ENCODE measurements at places on chromosomes 5 and 9.

DNA sequence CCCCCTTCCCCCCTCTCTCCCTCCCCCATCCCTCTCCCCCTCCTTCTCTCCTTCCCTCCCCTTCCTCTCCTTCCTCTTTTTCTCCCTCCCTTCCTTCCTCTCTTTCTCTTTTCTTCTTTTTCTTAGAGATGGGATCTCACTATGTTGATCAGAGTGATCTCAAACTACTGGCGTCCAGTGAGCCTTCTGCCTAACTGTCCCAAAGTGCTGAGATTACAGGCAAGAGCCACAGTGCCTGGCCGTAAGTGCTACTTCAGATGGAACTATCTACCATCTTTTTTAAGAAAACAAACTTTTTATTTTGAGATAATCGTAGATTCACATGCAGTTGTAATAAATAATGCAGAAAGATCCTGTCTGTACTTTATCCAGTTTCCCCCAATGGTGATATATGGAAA lies 6.3 kb downstream of the RCL1 start:
- no peak for DNase-seq

DNA sequence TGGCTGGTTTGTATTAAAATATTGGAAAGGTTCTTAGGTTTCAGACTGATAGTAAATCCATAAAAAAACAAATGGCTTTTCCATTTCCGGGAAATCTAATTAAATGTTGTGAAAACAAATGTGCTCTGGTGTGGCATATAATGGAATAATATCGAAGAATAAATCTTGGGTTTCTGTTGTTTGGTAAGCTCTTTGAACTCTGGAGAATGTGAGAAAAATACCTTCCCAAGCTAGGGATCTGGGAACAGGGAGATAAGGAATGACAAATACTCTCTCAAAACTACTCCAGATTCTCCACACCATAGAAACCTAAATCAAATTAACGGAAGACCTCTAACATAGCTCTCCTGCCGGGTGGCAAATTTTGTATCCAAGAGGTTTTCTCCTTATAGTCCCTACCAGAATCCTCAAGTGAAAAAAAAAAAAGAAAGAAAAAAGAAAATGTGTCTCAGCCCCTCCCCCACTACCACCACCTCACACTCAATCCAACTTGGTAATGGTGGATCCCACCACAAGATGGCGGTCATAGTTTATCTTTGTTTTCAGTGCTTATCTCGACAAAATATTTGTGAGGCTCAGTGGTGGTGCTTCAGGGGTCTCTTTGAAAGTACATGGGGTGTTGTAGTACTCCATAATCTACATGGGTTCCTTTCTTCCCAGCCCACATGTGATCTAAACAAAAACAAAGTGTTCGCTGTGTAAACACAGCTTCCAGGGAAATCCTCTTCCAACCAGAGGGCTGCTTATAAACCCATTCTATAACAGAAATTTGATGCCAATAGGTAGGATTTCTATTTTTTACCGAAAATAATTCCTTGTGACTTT lies 54.5 kb upstream of the FST start:
- DNase-seq, result peak; percentile 14

- no peak for DNase-seq
These were observed 619.3 kb downstream of the TLE4 start for GRCh38 chr9:80191108-80191507.

DNA sequence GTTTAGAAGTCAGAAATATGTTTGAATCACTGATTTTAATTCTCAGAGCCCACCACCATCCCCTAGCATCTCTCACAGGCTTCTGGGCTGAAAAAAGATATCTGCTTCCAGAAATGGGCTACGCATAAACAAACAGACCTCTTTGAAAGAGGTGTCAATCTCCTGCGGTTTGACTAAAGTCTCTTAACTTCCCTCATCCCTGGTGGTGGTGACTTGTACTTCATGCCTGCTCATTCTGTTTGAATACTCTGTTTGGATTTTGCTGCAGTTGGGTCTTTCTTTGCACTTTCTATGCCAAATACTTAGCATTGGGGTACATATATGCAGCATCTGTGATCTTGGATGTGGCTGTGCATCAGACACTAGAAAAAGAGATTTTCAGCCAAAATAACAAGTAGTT lies 157.2 kb upstream of the ATP10B start:
- DNase-seq, result no peak

GRCh38 chr9:14058325-14058688 lies 255.6 kb downstream of the NFIB start:
- DNase-seq, result no peak

DNA sequence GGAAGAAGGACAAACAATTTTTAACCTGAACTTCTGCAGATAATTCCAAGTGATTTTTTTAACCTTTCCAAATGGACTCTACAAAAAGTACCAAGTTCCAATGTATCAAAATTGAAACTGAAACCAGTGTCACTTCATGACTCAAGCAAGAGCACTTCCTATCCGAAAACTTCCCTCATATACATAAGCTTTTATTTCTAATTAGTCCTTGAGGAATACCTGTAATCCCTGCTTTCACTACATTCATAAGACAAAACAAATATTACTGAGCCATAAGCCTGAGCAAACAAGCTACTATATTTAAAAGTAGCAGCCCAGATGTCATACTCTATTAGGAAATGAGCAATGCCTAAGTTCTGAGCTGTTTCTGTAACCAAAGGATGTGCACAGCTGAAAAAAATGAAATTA lies 224.4 kb downstream of the EBF1 start:
- no peak for DNase-seq

GRCh38 chr9:101705135-101705661 lies 33.2 kb downstream of the GRIN3A start:
- DNase-seq, result no peak

DNA sequence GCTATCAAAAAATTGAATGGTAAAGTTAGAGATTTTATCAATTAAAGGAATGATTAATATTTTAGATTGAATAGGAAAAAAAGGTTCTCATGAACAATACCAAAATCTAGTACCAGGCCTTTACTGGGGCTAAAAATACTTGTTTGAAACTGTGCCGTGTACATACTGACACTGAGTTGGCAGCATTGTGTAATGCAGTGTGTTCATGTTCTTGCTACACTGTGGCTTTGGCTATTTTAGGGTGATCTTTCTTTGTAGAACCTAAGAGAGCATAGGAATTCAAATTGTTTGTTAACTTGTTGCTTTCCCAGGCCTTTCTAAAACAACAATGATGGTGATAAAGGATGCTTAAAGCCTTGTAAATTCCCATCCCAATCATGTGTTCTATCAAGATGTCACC lies 80.9 kb downstream of the KIF4B start:
- no peak for DNase-seq

DNA sequence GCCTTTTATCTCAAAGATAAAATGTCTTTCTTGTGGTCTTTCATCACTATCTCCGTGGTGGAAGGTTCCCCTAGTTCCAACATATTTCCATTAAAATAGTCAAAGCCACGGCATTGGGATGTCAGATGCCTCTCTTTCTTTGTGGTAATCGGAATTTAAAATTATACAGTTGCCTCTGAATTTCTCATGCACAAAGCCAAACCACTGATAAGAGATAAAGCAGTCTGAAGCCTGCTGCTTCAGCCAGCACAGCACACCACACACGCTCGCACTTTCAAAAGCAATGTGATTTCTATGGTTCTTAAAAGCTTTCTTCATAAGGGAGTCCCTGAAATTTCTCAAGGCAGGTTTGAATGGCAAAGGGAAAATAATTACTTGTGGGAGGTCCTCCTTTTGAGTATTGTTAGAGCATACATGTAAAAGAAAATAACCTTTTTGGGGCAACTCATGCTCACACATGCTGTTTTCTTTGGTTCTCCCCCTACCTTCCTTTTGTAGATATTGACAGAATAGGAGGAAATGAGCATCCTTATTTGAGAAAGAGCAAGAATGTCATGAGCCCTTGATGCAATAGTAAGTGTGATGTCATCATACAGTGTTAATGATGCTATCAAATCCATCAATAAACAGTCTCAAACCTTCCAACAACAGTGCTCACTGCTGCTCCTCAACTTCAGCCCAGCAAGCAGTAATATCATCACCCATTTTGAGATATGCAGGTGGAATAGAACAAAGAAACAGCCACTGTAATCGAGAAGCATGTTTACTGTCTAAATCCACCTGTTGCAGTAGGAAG lies 85.7 kb upstream of the PPP1R2B start:
- DNase-seq, result no peak

DNA sequence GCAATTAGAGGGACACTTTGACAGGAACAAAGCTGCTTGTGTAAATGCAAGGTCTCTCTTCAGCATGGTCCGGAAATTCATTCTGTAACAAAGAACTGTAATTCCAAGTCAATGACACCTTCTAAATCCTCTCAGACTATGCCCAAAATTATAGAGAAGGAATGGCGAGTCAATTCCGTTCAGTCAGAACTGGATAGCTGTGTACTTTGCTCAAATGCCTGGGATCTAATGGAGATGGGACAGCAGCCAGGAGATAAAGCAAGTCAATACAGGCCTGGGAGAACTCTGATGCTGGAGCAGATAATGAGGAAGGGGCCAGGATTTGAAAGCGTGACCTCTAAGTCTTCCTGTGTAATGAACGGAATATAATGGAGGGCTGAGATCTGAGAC lies 96.4 kb upstream of the SPRY4 start:
- peak; percentile 29 for DNase-seq

DNA sequence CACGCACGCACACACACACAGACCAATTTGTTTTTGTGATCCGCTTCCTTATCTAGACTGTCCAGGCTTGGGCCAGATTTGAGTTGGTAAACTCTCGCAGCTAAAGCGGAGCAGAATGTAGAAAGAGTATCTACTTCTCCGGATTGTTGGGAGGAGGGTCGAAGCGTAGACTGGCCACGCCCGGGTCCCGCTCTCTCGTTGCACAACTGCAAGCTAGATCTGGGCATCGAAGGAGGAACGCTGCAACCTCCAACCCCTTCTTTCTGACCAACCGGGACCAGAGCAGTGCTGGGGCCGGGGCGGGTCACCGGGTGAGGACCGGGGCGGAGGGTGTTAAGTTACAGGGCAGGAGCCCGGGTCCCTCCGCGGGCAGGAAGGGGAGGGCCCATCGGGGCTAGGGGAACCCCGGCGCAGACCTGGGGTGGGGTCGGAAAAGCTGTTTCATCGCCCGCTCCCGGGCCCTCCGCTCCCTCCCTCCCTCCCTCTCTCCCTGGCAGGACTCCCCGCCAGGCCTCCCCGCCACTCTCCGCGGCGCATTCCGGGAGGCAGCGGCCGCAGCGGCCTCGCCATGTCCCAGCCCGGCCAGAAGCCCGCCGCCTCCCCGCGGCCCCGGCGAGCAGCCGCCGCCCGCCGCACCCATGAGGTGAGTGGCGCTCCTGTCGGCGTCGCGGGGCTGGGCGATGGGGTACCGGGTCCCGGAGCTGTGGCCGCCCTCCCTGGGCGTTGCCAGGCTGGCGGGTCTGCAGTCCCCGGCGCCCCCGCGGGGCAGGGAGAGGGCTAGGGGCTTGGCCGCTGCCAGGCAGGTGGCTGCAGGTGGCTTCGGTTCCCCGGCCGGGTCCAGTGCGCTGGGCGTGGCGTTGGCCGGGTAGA lies at the start of gene CAST:
CAST (plus strand) TSS at position 522 of the 870 bp plus-strand sequence; CDS start at position 569, 47 bp downstream.
- DNase-seq, result peak; percentile 80

DNA sequence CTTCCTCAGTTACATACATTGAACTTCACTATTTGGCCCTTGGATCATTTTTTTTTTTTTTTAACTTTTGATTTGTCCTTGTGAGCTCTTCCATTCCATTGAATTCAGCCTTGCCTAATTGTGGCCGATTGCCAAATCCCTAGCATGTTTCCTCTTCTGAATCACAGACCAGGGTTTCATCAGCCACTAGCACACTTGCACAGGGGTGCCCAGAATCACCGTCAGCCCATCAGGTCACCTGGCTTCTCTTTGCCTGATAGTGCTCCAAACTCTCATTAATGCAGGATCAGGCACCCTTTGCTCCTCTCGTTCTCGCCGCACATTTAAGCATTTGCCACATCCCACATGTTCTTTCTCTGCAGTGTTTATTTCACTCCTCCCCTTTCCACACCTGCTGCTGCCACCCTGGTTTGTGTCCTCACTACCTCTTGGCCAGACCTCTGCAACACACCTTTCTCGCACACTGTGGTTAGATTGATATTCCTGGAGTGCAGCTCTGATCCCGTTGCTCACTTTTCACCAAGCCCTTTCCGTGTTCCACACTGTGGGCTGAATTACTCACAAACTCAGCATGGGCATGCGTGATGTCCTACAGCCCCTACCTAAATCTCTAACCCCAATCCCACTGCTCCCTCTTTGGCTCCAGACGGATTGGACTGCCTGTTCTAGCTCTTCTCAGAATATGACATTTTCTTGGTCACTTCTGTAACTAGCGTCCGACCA lies 9.8 kb downstream of the PIK3R1 start:
- no peak for DNase-seq

DNA sequence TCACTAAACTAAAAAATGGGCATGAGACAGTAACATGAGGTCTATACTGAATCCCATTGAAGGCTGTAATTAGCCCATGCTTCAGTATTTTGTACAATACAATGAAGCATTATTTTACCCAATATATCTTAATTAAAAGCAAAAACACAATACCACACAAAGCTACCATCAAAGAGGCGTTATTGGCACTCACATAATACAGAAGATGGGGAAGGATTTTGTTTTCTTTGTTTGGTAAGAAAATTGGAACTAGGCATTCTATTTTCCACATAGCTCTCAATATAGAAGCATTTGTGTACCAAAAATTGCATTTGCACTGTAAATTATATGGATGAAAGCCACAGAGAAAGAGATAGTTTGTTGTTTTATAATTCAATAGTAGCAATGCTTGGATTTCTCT lies 761.0 kb downstream of the EFNA5 start:
- no peak for DNase-seq

- no peak for DNase-seq
These were observed 260.7 kb downstream of the NR3C1 start for GRCh38 chr5:143142596-143143435.

DNA sequence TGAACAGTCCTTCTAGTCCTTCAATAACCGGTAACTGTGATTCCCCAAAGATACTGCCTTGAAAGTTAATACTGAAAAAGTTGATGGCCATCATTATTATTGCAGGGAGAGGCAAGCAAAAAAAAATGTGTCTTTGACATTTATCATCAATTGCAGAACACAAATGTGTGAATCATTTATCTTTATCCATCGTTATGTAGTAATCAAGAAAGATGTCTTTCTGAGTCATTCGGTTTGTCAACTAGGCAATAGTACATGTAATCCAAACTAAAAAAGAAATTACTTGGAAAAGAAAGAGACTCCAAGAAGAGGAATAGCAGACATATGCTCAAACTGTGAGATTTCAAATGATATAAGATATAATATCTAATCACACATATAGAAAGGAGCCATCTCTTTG lies 473.0 kb downstream of the CETN3 start:
- no peak for DNase-seq

GRCh38 chr5:107254214-107254901 lies 416.4 kb downstream of the EFNA5 start:
- no peak for DNase-seq

- DNase-seq, result no peak
These were observed 375.4 kb upstream of the IRX1 start for GRCh38 chr5:3220201-3220600.

GRCh38 chr5:68463606-68464005 lies 248.1 kb downstream of the PIK3R1 start:
- DNase-seq, result no peak

GRCh38 chr5:141878186-141878710 lies at the start of gene PCDH1:
PCDH1 (minus strand) TSS chr5:141878410; CDS start chr5:141878262, 148 bp downstream.
- no peak for DNase-seq
